ENCODE measurements at places on chromosomes 6 and 20.

GRCh38 chr6:151585741-151586140 is 91.9 kb downstream of the CCDC170 start:
- DNase-seq = no peak

DNA sequence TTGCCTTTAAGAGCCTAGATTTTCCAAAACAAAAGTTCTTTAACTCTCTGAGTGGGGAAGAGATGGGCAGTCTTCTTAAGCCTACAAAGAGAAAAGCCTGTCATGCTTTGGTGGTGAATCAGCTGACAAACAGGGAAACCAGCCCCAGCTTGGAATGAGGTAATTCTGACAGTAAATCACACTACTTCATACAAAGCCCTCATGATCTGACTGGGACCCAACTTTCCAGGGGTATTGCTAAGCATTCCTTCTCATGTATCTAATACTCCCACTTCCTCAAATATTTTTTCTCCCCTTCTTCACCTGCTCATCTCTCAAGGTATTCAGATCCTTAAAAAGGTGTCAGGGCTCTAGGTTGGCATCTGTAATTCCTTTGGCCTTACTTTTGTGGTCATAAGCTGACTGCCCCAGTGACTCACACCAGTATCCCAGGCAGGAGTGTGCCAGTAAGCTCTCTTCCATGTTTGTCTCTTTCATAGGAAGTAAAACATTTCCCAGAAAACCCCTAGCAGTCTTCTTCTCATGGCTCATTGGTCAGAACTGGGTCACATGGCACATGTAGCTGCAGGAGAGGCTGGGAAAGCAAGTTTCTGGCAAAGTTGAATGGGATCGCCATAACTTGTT is 15.0 kb upstream of the TBC1D22B start:
- no peak for DNase-seq

- no peak for DNase-seq
Observed at GRCh38 chr20:11654766-11655165, 262.9 kb upstream of the BTBD3 start.

DNA sequence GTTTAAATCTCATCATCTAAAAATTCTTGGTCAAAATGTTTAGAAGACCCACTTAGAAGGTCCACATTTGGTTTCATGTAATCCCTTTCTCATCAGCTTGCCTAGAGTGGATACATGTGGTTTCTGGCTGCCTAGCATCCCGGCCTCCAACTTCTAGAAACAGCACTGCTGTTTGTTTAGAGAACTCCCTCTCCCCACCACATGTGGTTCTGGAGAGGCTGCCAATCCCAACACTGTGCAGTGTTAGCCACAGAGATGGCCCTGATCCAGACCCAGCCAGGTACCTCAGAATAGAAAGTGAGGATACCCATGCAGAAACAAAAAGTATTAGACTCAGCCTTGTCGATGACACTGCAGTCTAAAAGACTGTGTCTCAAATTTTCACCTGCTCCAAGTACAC is 241.8 kb downstream of the BCKDHB start:
- DNase-seq = no peak

- no peak for DNase-seq
Observed at GRCh38 chr6:157928428-157928827, 53.2 kb upstream of the SYNJ2 start.

GRCh38 chr20:11120431-11120830 is 446.6 kb upstream of the JAG1 start:
- DNase-seq = no peak

- DNase-seq = no peak
Observed at GRCh38 chr6:85685713-85686112, 43.0 kb upstream of the SYNCRIP start.

DNA sequence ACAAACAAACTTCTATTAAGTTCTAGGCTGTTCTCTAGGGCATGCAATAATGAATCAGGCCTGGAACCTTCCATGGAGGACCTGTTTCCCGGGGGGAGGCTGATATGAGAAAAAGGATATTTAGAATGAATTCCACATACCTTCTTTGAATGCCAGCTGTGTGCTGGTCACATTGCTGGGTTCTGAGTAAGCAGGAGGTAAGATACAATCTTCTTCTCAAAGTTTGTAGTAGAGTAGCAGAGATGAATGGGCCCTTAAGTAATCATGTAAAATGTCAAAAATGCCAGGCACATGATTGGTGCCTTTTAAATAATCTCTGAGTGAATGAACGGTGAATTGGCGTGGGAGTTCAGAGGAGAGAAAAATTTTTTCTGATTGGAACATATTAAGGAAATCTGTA is 47.4 kb downstream of the TGM2 start:
- no peak for DNase-seq

Measured in activated CD4-positive, alpha-beta T cell treated with anti-CD3 and anti-CD28 coated beads, Interleukin-2, amount 50 U/mL, for 24 hours (primary cell).